ENCODE measurements at places on chromosomes 16 and 17. TPM values are rescaled to one million over a fixed set of nuclear protein-coding genes. Genes with fewer than 3 reads are reported as not detected.
A peak's percentile ranks its signal among the peaks of the same experiment; 100 is the strongest.

- H3K27me3 ChIP-seq, result no peaks in the 10 kb centered on the region
- DNase-seq, result no peak
- no peaks in the 10 kb centered on the region for H3K4me1 ChIP-seq
Measured at GRCh38 chr16:83530293-83530692, 277.5 kb upstream of the HSBP1 start.

GRCh38 chr17:33520426-33521330 is 227.6 kb upstream of the ASIC2 start:
- no peaks in the 10 kb centered on the region for H3K36me3 ChIP-seq
- H3K27ac ChIP-seq, result no peak overlapping the region
- peaks cover 2% of the 10 kb centered on the region for H3K27me3 ChIP-seq
- H3K4me3 ChIP-seq, result no peak overlapping the region
- H3K4me1 ChIP-seq, result no peaks in the 10 kb centered on the region

Gene DNAH17
- total RNA-seq, result 0.15 TPM

Gene DVL2
- 53.2 TPM for total RNA-seq

DNA sequence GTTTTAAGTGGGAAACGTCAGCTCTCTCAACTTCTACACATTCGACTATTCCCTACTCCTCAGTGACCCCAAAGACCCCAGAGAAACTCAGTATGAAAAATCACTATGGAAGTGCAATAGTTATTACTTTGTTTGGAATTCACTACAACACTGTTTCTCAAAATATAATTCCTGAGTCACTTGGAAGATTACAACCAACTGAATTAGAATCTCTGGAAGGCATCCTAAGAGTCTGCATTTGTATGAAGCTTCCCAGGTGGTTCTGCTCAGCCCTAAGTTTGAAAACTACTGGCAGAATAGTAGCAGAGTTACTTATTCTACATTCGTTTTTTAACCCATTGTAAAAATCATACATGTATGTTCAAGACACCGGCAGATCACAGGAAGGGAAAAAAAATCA is 525.6 kb downstream of the MAF start:
- H3K27ac ChIP-seq, result no peak overlapping the region
- no peak overlapping the region for H3K4me3 ChIP-seq
- no peak for DNase-seq
- peaks cover 4% of the 10 kb centered on the region for H3K27me3 ChIP-seq

- DNase-seq, result no peak
- no peak overlapping the region for H3K27ac ChIP-seq
- H3K4me3 ChIP-seq, result no peak overlapping the region
Measured at GRCh38 chr16:77897129-77897437, 108.7 kb downstream of the VAT1L start.

Gene UTS2R
- not detected for total RNA-seq

DNA sequence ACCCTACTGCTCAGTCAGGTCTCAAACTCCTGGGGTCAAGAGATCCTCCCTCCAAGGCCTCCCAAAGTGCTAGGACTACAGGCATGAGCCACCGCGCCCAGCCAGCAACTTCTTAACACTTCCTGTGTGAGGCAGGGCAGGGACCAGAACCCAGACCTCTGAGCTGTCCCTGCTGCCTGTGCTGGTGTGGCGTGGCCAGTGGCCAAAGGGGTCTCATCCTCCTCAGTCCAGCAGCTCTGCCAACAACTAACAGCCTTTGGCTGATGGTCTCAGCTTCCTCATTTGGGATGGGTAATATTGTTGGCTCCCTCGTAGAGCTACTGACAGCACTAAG is 1.4 kb upstream of the LLGL1 start:
- no peaks in the 10 kb centered on the region for H3K27me3 ChIP-seq
- DNase-seq, result no peak
- peaks cover 28% of the 10 kb centered on the region for H3K4me1 ChIP-seq
- H3K27ac ChIP-seq, result no peak overlapping the region
- H3K36me3 ChIP-seq, result no peaks in the 10 kb centered on the region

Gene TBX6
- total RNA-seq, result 1.2 TPM

DNA sequence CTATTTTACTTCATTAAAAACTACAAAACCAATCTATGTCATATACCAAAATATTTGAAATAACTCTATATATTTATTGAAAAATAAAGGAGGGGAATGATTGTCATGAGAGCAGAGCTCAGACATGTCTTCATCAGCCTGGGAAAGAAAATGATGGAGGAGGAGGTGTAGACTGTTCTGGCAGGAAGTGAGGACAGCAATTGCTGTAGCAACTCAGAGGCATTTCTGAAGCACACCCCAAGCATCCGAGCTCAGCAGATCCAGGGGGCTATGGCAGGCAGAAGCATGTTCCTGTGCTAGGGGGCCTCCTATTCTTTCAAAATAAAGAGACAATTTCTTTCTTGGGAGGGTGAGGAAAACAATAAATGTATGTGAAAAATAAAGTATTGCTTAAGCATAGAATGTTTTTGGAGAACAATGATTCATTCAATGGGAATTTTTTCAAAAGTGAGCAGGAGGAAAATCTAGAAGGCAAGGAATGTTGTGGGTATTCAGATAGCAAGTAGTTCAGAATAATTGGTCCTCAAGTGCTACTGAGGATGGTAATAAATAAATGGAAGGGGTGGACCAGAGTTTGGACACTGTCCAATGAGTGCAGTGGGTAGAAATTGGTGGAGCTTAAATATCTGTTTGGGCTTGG is 383.4 kb downstream of the CDH11 start:
- H3K4me3 ChIP-seq, result no peak overlapping the region
- no peak for DNase-seq
- H3K27ac ChIP-seq, result no peak overlapping the region
- H3K4me1 ChIP-seq, result no peaks in the 10 kb centered on the region
- no peaks in the 10 kb centered on the region for H3K27me3 ChIP-seq

Gene CSH1
- total RNA-seq, result not detected

DNA sequence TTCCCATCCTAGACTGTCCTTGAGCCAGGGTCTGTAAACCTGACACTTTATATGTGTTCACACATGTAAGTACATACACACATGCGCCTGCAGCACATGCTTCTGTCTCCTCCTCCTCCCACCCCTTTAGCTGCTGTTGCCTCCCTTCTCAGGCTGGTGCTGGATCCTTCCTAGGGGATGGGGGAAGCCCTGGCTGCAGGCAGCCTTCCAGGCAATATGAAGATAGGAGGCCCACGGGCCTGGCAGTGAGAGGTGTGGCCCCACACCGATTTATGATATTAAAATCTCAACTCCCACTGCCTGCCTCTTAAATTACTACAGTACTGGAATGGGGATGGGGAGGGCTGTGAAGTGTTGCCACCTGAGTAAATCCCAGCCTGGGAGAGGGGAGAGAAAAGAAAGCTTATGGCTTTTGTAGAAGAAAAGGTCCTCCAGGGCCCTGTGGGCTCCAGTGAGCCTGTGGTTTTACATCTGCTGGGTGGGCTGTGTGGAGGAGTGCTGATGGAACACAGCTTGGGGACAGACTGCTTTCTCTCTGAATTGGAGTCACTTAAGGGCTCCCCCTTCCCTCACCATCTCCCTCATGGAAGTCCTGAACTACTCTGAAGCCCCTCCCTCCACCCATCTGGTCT is 990 bp upstream of the WNK4 start:
- H3K36me3 ChIP-seq, result peaks cover 40% of the 10 kb centered on the region
- H3K27me3 ChIP-seq, result peaks cover 38% of the 10 kb centered on the region
- peaks cover 27% of the 10 kb centered on the region for H3K4me1 ChIP-seq
- no peak for DNase-seq
- H3K27ac ChIP-seq, result no peak overlapping the region

Gene NECAB2
- total RNA-seq, result not detected

DNA sequence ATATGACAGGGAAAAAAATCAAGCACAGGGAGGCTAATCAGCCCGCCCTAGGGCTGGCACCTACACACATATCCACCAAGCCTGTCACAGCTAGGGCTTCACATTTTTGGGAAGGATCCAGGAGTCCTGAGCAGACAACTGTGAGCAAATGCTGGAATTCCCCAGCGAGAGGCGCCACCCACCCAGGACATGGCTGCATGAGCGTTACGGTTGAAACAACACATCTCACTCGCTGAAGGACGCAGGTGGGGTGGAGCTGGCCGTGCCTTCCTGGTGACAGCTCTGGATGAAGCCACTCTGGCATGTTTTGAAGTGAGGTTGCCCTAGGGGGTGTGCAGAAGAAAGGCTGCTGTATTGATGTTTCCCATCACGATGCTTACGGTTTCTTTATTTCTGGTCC is 315.1 kb upstream of the EEF2KMT start:
- no peak overlapping the region for H3K27ac ChIP-seq
- no peaks in the 10 kb centered on the region for H3K4me1 ChIP-seq
- DNase-seq, result no peak
- no peak overlapping the region for H3K4me3 ChIP-seq

GRCh38 chr17:48241131-48241591 is 133.6 kb downstream of the SNX11 start:
- H3K4me1 ChIP-seq, result peaks cover 64% of the 10 kb centered on the region
- H3K4me3 ChIP-seq, result no peak overlapping the region
- H3K27me3 ChIP-seq, result no peaks in the 10 kb centered on the region
- H3K36me3 ChIP-seq, result peaks cover 16% of the 10 kb centered on the region
- H3K27ac ChIP-seq, result peak overlapping the region; percentile 32

Gene RAD51D
- 26.7 TPM for total RNA-seq

GRCh38 chr16:71459510-71459909 is 2.5 kb downstream of the ZNF23 start:
- H3K36me3 ChIP-seq, result peaks cover 16% of the 10 kb centered on the region
- no peak overlapping the region for H3K4me3 ChIP-seq
- DNase-seq, result no peak
- H3K27ac ChIP-seq, result no peak overlapping the region
- peaks cover 25% of the 10 kb centered on the region for H3K4me1 ChIP-seq

DNA sequence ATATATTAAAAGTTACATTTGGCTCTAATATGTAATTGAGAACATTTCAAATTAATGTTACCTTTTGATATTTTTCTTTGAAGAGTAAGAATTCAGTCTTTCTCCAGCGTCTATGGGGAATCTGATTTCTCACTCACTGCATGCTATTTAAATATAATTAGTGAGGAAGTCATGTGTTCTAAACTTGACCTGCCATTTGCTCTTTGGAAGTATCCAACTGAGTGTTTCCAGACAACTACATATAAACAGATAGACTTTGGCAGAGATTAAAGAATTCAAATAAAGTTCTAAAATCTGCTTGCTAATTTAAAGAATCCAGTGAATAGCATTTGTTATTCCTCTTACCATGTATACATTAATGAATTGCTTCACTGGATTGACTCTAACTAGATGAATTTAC is 23.5 kb downstream of the OMG start:
- no peak for DNase-seq
- H3K4me3 ChIP-seq, result no peak overlapping the region

Gene CCDC40
- not detected for total RNA-seq

- no peak overlapping the region for H3K4me3 ChIP-seq
- H3K4me1 ChIP-seq, result peaks cover 5% of the 10 kb centered on the region
- H3K27ac ChIP-seq, result no peak overlapping the region
- no peak for DNase-seq
- no peaks in the 10 kb centered on the region for H3K36me3 ChIP-seq
Measured at GRCh38 chr16:81774348-81774747, 4.7 kb upstream of the PLCG2 start.

Gene PIK3R6
- total RNA-seq, result 6.2 TPM

Gene MYH1
- total RNA-seq, result not detected

Gene WSB1
- total RNA-seq, result 111 TPM

- peaks cover 24% of the 10 kb centered on the region for H3K36me3 ChIP-seq
- no peaks in the 10 kb centered on the region for H3K4me1 ChIP-seq
- H3K4me3 ChIP-seq, result no peak overlapping the region
Measured at GRCh38 chr17:1087381-1088241, 90.7 kb downstream of the TIMM22 start.

Gene SPIRE2
- 1.1 TPM for total RNA-seq

Gene MSLN
- not detected for total RNA-seq

GRCh38 chr17:78844301-78845005 is 3.8 kb upstream of the USP36 start:
- no peak for DNase-seq
- no peaks in the 10 kb centered on the region for H3K36me3 ChIP-seq
- H3K4me1 ChIP-seq, result peaks cover 28% of the 10 kb centered on the region
- no peak overlapping the region for H3K27ac ChIP-seq
- no peak overlapping the region for H3K4me3 ChIP-seq

Gene ARL16
- 42.1 TPM for total RNA-seq

- DNase-seq, result no peak
- H3K36me3 ChIP-seq, result no peaks in the 10 kb centered on the region
- H3K27me3 ChIP-seq, result peaks cover 57% of the 10 kb centered on the region
- peaks cover 23% of the 10 kb centered on the region for H3K4me1 ChIP-seq
- peak overlapping the region; percentile 53 for H3K4me3 ChIP-seq
- H3K27ac ChIP-seq, result peak overlapping the region; percentile 9
Measured at GRCh38 chr17:79814127-79814973, 17.5 kb upstream of the CBX8 start.

Gene TRIM47
- total RNA-seq, result 43.4 TPM

DNA sequence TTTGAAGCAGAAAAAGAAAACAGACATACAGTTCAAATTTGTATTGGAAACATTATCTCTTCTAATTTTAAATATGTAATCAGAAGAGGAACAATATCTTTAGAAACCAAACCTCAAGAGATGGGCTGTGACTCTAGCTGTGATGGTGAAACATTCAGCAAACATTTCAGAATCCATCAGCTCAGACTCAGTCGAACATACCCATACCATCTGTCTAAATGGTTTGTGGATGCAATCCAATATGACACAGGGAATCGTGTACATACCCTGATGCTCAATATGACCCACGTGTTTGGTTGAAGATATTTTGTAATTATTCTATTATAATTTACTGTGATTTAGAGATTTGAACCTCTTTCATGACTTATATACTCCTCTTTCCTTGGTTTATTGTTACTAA is 665.2 kb upstream of the CDH8 start:
- no peaks in the 10 kb centered on the region for H3K4me1 ChIP-seq
- no peak overlapping the region for H3K27ac ChIP-seq
- H3K4me3 ChIP-seq, result no peak overlapping the region

DNA sequence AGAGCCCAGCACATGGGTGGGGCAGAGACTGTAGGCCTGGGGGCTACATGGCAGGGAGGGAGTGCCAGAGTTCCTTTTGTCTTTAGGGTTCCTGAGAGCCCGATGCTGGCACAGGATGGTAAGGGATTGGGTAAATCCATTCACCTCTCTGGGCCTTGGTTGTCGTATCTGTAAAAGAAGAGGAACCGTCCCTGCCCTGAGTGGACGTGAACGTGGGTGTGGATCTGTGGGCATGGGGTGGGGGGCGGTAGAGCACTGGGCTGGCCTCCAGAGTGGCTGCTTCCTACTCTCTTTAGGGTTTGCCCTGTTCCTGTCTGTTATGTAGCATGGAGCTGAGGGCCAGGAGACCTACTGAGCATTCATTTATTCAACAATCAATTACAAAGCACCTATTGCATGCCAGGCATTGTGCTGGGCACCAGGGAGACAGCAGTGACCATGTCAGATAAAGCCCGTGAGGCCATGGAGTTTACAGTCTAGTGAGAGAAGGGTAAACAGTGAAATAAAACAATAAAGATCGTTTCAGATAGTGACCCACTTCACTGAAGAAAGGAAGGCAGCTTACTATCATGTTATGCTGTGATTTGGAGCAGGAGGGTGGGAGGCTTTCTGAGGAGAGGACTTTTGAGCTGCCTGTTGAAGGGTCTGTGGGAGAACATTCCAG is 13.1 kb upstream of the TCAP start:
- no peaks in the 10 kb centered on the region for H3K27me3 ChIP-seq
- DNase-seq, result no peak
- H3K4me3 ChIP-seq, result no peak overlapping the region
- H3K4me1 ChIP-seq, result peaks cover 31% of the 10 kb centered on the region
- peak overlapping the region; percentile 37 for H3K27ac ChIP-seq

Gene TRPV2
- 114 TPM for total RNA-seq
